GM12892 (cell line): ENCODE measurements at places on chromosomes 5 and 9.

DNA sequence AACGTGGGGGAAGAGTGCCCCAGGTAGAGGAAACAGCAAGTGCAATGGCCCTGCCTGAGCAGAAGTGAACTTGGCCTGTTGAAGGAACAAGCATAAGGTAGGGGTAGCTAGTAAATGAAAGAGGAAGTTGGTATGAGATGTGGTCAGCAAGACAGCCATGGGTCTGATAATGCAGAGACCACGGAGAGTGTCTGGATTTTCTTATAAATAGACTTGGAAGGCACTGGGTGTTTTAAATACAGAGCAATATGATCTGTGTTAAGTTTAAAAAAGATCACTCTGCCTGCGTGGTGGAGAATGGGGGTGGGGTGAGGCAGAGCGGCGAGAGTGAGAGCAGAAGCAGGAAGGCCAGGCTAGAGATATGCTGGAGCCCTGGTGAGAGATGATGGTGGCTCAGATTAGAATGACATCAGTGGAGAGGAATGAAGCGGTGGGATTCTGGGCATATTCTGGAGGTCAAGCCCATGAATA is 4.2 kb downstream of the ADAM19 start:
- DNase-seq = peak; percentile 46

DNA sequence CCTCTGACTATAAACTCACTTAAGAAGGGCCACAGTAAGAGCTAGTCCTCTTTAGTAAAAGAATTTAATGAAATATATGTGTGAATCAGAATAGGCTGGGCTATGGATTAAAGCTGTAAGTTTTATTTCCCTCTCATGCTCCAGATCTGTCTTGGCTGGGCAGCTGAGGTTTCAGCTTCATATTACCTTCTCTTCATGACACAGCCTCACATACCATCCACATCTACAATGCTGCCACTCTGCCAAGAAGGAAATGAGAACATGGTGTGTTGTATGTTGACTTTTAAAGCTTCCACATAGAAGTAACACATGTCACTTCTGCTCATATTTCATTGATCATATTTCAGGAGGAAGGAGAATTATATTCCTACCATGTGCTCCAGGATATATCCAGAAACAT is 776.0 kb upstream of the ACO1 start:
- DNase-seq = no peak

- no peak for DNase-seq
Measured at GRCh38 chr9:121216271-121216805, 14.7 kb upstream of the RAB14 start.

DNA sequence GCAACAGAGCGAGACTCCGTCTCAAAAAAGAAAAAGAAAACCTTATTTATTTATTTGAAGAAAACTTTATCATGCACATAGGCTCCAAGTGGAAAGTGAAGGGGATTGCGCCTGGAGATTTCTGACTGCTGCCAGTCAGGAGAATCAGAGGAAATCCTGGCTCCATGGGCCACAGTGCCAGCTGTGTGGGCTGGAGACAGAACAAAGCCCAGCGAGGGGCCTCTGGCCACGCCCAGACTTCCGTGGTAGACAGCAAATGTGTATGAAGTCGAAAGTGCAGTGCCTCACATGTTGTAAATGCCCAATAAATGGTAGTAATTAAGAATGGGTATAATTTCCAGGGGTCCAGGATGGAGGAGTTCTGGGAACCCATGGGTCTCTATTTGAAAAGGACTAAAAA is 75.8 kb upstream of the WWC1 start:
- DNase-seq = no peak

GRCh38 chr5:43631182-43631910 is 28.4 kb downstream of the NNT start:
- DNase-seq = no peak

DNA sequence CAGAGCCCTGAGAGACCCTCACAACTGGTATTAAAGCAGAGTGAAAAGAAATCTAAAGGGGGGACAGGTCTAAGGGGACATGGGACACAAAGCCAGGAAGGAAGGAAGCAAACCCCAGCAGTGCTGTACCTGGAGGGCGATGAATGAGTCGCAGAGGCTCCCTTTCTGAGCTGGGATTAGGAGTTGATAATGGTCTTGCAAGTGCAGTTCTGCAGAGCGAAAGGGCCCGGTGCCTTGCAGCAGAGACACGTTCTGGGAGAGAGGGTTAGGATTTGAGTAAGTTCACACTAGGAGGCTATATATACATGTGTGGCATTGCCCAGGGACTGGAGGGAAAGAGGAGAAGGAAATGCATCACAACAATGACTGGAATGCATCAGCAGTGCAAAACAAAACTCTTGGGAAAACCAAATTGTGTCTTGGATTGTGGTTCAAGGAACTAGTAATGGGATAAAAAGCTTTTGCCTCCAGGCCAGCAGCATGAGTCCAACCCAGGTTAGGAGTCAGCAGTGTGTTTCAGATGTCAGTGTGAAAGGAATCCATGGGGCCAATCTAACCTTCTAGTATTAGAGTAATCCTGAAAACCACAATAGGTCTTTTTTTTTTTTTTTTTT is 38.8 kb upstream of the LIFR start:
- no peak for DNase-seq

DNA sequence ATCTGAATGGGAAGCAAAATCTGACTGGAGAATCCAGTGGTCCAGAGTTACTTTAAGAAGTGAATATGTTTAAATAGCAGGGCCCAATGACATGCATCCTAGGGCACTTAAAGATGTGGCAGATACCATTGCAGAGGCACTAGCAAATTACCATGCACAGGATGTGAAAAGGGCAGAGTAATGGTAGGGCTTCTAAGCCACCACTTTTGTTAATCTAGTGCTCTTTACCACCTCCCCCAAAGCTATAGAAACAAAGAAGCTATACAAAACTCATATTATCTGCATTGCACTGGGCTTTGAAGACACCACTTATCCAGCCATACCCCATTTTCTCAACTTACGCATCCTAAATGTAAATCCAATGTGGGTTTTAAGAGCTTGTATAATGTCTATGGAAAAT is 81.2 kb downstream of the ZCCHC7 start:
- DNase-seq = no peak

GRCh38 chr9:6144947-6145346 is 70.7 kb upstream of the IL33 start:
- no peak for DNase-seq

GRCh38 chr9:93093877-93094657 is 1.9 kb upstream of the CARD19 start:
- no peak for DNase-seq

DNA sequence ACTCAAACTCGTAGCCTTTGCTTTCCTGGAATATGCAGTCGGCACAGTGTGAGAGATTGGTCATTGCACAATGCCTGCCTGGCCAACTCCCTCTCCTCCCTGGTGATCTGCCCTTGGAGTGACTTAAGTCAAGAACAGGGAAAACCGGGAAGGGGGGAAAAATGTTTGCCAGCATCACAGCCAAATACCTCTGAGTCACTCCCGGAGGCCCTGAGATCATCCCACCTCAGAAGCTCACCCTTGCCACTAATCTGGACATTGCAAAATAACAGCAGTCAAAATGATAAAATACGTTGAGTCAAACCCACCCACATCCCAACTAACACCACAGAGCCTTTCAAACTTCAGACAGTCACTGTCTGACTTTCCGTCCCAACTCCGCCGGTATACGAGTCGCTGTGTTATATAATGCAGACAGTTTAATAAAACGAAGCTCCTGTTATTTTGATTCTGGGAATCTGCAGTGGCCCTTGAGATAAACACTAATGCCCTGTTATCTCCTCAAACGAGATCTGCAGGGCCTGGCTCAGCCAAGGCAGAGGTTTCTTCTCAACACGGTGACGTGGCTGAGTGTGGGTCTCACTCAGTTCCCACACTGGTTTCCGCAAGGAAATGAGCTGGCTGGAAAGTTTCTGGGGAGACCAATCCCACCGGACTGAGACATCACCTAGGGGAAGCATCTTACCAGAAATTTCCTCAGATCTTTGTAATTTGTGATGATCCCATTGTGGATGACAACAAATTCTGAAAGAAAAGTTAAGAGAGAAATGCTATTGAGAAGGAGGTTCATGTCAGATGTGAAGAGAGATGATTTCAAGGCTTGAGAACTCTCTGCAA is 22.1 kb downstream of the GFPT2 start:
- DNase-seq = no peak

DNA sequence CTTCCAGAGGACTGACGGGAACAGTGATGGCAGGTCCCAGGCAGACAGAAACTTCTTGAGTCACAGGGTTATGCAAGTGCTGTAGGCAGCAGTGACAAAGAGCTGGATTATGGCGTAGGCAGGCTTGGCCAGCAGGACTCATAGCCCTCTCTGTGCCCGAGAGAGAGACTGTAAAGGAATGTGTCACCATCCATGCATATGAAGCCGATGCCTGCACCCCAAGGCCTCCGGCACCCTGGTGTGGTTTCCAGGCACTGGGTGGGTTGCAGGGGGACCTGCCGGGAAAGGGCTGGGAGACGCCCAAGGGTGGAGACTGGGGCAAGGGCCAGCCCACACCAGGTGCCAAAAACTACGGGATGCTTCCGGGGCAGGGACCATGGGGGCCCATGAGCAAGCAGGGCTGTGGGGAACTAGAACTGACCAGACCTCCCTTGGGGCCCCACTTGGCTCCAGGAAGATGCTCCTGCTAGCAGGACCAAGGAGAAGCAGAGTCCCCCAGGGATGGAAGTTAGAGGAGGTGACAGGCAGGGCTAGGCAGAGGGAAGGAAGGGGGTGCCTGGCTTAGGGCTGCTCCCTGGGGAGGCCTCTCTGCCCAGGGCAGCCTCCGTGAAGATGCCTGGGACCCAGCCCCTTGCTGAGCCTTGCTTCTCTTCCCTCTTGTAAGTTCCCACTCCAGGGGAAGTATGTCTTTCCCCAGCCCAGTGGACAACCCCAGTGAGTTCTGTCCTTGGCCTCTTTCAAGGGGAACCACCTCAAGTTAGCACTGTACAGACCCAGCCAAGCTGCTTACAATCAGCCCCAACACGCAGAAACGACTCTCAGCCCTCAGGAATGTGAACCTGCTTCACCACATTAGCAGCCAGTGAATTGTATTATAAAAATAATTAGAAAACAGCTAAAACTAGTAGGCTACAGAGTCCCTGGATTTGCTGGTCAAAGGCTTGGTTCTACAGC is 10.5 kb upstream of the IPPK start:
- DNase-seq = no peak

- no peak for DNase-seq
Measured at GRCh38 chr5:168366116-168366515, 74.7 kb downstream of the WWC1 start.

GRCh38 chr5:10278658-10279279 is 28.7 kb downstream of the CCT5 start:
- DNase-seq = no peak

- no peak for DNase-seq
Measured at GRCh38 chr9:69070201-69070600, 34.6 kb downstream of the FXN start.

DNA sequence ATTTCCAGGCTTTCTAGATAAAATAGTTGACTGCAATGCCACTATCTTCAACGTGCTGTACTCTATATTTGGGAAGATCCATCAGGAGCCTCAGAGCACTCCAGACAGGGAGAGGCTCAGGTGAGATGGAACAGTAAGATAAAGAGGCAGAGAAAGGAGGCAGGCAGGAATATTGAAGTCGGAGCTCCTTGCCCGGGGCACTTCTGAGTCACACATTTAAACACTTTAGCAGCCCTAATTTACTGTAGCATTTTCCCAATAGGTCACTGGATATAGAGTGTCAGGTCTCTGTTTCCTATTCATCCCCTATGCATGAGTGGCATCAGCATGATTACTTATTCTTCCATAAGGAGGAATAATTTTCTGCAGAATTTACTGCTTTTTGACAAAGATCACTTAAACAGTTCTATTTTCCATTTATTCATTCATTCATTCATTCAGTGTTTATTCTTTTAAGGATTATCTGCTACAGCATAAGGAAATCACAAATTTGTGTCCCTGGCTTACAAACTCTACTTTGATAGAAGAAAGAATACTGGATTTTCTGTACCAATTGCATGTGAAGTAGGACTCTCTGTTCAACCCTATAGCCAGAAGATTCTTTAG is 170.7 kb downstream of the MAPKAP1 start:
- DNase-seq = no peak

- no peak for DNase-seq
Measured at GRCh38 chr5:119333421-119333851, 22.4 kb upstream of the TNFAIP8 start.

GRCh38 chr9:77421506-77422265 is 226.4 kb downstream of the GNA14 start:
- DNase-seq = no peak

DNA sequence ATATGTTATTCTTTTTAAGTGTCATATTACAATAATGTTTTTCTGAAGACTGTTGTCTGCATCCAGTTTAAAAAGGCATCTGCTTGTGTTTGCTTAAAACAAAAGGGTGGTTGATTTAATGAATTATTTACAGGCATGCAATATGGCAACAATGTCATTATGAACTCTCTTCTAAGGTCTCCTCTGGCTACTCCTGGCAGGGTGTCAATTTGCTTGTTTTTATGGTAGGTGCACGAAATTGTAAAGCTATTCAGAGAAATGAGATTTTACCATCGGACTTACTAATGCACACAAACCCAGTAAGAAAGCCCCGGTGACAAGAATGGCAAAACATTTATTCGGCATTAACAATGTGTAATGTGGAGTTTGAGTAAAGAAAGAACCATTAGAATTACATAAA is 539.8 kb upstream of the ZNF608 start:
- DNase-seq = no peak

DNA sequence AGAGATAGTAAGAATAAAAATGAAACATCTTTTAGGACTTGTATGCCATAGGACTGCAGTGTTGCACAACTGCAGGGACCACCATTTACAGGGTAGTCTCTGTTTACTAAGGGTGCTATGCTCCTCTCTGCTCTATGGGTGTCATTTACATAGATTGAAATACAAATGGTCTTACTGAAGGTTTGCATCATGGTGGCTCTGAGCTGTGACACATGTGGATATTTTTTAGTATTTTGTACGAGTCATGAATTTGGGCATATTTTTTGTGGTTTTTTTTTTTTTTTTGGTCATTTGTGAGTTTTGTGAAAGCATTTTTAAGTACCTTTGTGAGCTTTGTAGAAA is 47.4 kb downstream of the CSNK1G3 start:
- no peak for DNase-seq

- no peak for DNase-seq
Measured at GRCh38 chr9:80796632-80797031, 892.7 kb downstream of the TLE1 start.

DNA sequence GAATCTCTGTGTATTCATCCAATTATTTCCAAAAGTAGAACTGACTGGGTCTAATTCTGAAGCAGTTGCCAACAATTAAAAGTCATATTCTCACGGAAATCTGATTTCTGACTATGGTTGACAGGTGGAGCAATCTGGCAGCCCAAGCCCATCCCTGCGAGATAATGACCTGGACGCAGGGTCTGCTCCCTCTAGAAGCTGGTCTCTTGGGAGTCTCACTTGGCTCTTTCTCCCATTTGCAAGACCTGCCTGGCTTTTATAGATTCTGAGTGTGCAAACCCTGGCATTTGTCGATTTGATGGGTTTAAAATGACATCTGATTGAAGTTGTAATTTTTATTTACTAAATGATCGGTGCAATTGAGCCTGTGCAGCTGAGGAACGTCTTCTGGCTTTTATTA is 49.4 kb upstream of the NEURL1B start:
- DNase-seq = no peak

GRCh38 chr5:74851684-74852353 is 14.4 kb downstream of the FAM169A start:
- DNase-seq = no peak

GRCh38 chr5:39299962-39300361 is 64.3 kb downstream of the C9 start:
- no peak for DNase-seq

GRCh38 chr9:108933231-108933717 is 650 bp downstream of the ELP1 start:
- no peak for DNase-seq

GRCh38 chr5:75286211-75286773 is 49.6 kb upstream of the ANKRD31 start:
- no peak for DNase-seq

GRCh38 chr9:93302586-93303257 is 118.8 kb downstream of the WNK2 start:
- DNase-seq = peak; percentile 72
